AG09309 (cell line): ENCODE measurements at places on chromosomes 2 and 18.

GRCh38 chr2:198795419-198795818 lies 662.3 kb downstream of the SATB2 start:
- DNase-seq = no peak

DNA sequence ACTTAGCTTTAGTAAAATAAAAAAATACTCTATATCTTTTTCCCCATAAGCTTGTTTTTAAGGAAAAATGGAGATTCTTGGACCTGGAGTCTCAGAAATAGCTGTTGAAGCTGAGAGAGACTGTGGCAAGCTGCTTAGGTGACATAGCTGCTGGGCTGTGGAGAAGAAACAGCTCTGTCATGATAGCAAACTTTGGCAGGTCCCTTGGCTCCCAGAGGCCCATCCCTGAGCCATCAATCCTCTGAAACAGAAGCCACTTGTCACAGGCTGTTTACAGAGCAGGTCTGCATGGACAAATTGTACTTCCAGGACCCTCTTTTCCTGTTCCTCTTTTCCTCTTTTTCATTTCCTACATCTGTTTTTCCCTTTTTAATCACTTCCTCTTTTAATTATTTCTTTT lies 1370.1 kb upstream of the CRIM1 start:
- DNase-seq = no peak

- no peak for DNase-seq
Observed at GRCh38 chr18:48636436-48636835, 97.6 kb downstream of the CTIF start.

DNA sequence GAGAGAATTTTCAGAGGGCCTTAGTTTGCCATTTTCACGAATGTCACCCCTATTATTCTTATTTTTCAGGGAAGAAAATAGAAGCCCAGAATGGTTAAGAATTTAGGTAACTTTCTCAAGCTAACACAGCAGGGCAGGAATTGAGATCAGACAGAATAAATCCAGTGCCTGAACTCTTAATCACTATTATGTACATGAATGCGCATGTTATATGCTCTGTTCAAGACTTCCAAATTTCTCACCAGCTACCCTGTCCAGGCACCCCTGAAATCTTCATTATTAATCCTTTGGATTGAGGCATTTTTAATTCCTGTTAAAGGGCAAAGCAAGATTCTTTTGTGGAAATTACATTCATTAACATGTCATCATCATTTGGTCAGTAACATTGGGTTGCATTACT lies 218.4 kb downstream of the ACTR3 start:
- DNase-seq = no peak

- no peak for DNase-seq
Observed at GRCh38 chr2:100256416-100256815, 65.9 kb downstream of the LONRF2 start.
